Hematopoietic multipotent progenitor cell treated with erythropoietin and hydrocortisone succinate and interleukin-3 and kit ligand, for 8 days (in vitro differentiated cells): ENCODE measurements at places on chromosomes 7 and 10.

DNA sequence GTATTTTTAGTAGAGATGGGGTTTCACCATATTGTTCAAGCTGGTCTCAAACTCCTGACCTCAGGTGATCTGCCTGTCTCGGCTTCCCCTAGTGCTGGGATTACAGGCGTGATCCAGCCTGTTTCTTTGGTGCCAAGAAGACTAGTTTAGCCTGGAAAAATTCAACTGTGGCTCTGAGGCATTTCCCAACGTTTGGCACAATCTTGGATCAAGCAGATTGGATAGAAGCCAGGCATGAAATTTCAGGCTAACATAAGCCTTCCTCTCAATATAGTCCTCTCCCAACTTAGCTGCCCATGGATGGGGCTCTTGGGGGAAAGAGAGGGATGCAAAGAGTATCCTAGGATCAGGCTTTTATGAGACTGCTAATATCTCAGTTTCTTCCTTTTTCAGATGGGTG is 53.8 kb downstream of the APBB1IP start:
- no peak for DNase-seq

DNA sequence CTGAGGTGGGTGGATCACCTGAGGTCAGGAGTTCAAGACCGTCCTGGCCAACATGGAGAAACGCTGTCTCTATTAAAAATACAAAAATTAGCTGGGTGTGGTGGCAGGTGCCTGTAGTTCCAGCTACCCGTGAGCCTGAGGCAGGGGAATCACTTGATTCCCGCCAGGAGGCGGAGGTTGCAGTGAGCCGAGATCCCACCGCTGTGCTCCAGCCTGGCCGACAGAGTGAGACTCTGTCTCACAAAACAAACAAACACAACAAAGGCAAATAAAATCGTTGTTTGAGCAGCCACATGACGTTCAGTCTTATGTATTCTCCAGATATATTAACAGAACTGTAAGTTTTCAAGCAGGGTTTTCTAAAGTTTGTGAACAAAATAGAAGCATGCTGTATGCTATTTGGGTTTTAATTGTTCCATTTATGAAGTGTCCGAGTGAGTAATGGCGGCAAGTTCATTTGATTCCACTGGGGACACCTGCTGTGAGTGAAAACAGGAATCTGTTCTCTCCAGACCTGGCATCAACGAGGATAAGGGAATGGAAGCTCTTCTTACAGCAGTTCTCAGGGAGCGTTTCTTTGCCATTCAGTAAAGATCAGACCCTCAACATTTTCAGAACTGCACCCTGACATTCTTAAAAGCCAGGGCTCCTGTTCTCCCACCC is 122.5 kb upstream of the PITRM1 start:
- DNase-seq: no peak

DNA sequence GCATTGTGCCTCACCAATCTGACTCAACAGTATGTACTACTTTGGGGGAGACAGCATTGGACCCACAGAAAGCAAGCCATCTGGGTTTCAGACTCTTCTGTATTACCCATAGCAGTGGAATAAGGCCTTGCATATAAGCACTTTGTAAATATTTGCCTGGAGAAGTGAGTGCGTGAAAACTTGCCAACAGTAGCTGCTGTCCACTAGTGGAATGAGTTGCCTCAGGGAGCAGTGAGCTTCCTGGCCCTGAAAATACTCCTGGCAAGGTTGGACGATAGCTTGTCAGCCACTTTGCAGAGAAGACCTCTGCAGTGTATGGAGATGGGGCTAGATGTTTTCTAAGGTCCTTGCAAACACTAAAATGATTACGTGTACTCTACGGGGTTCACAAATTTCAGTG is 21.6 kb downstream of the GARS1 start:
- DNase-seq: no peak

DNA sequence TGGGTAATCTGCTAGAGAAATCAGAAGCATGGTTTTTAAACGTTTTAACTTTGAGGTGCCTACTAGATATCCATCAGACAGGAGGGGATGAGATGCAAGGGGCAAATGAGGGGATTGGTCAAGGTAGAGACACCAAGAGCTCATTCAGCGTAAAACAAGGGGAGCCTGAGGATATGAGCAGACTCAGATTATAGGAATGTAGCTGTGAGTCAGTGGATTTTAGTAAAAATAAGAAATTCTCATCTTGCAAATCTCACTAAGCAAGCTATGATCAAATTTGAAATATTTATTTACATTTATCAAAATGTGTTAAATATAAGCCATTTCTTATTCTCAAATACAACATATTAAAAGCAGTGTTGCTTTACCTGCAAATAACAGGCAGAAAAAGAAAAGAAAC is 21.4 kb upstream of the TFEC start:
- no peak for DNase-seq

DNA sequence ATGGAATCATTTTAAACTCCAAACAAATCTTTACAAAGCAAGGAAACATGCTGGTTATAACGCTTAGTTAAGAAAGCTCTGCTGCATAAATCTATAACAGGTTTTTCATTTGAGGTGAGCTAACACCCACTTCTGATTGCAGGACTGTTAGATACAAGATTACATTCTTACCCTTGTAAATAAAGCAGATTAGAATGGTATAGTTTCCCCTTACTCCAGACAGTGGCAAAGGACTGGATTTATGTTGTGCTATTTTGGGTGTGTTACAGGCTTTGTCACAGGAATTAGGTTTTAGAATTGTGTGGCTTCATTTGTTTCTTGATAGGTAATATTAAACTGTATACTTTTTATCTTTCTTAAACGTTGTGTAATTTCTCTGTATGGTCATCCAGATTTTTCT is 487.6 kb downstream of the ZWINT start:
- no peak for DNase-seq

DNA sequence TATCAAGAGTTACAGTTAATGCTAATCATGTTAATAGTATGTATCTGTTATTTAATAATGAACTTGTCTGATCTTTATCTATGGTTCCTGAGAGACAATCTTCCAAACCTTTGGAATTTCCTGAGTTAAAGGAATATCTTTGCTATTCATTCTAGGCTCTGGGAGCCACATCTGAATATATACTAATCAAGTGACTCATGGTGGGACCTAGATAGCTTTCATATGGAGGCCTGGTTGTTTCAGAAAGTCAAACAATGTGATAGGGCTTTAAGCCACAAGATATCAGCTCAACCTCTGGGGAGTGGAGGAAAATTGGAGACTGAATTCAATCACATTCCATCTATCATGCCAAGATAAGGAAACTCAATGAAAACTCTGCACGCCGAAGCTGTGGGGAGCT is 746.4 kb downstream of the TNS3 start:
- DNase-seq: no peak

DNA sequence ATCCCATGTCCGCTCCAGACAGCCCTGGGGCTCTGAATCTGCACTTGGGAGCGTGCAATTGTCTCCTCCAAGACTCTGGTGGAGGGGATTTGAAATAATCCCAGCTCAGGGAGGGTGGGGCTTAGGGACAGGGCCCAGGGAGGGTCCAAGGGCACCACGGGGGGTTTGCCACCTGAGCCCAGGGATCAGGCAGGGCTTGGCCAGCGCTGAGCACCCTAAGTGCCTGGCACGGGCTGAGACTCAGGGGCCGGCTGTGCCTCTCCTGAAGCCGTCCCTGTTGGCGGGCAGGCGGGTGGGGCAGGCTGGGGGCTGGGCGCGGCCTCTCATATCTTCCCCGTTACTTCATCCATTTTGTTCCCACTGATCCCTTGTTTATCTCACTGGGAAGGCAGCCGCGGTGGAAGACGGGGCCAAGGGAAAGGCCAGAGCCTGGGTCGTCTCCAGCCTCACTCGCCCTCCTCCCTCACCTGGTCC is 41.8 kb upstream of the ELN start:
- no peak for DNase-seq

DNA sequence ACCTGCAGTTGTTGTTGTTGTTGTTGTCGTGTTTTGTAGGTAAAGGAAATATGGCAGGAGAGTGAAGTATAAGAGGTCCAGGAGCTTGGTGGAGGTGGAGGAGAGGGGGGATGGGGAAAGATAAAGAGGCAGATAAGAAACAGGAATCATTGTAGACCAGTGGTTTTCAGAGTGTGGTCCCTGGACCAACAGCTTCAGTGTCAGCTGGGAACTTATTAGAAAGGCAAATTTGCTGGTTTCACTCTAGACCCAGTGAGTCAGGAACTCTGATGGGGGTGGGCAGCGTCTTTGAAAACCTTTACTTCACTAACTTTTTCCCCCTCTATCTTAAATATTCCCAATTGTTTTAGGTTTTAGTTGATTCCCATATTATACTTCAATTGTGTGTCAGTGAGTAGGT is 241.5 kb downstream of the AUTS2 start:
- no peak for DNase-seq

GRCh38 chr10:11104772-11105675 is 87.4 kb downstream of the CELF2 start:
- DNase-seq: peak; percentile 36

GRCh38 chr10:79586933-79587332 is 23.8 kb upstream of the SFTPA1 start:
- DNase-seq: no peak

DNA sequence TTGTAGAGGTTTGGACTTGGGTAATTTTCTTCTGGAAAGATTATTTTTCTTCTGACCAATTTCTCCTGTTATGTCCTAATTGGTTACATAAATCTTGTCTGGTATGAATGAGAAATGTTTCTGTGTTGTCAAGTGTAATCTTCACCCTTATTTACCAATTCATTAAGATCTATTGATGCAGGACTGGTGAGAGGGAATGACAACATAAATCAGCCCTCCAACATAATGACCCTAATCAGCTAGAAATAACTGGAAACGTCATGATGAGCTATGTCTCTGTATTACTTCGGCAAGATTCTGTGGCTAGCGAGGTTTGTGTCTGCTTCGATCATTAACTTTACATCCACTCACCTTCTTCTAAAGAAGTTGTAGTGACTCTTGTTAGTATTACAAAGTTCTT is 3.5 kb downstream of the FOXP2 start:
- no peak for DNase-seq

DNA sequence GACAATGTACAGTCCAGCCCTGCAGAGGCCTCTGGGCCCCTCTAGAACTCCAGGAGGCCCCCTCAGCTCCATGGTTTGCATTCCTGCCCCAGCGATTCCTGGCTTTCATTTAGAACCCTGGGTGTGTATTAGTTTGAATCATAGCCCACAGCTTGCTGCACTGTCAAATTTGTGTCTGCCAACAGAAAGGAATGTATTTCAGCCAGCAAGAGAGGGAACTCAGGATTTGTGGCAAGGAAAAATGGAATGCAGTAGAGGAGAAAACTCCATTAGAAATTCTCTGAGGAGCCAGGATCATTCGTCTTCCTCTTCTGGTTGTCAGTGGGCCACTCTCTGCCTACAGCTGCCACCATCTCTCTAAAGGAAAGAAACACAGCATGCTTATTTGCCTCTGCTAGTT is 27.9 kb upstream of the WDR11 start:
- no peak for DNase-seq

DNA sequence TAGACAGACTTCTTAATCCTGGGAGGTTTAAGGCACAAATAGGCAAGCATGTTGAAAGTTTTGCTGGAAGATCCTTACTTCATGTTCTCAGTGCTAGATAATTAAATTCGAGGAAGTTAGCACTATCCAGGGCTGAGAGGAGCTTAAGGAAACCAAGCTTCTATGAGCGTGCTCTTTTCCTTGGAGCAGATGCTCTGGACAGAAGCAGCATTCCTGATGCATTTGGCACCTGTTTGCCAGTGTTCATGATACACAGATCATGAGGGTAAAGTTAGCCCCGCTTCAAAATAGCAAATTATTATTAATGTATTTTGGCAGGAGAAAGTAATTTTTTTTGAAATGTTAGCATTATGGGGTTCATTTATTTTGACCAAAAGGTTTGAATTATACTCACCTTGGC is 9.4 kb downstream of the HDAC9 start:
- DNase-seq: no peak

- no peak for DNase-seq
Measured at GRCh38 chr7:138015096-138015495, 13.2 kb upstream of the CREB3L2 start.

DNA sequence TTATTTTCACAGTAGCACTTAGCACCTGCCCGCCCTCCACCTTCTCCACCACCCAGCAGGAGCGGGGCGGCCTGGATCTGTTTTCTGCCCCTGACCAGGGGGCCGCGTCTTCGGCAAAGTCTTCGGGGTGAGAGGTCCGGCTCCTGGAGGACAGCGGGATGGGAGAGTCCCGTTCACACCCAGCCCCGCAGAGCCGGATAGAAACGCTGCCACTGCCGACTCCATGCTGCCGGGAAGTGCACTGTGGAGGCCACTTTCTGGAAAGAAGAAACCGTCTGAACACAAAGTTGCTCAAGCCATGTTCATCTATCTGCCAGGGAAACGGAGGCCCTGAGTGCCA is 14.5 kb upstream of the ZNF273 start:
- peak; percentile 33 for DNase-seq

GRCh38 chr7:157615101-157615817 is 278.5 kb downstream of the DNAJB6 start:
- no peak for DNase-seq

DNA sequence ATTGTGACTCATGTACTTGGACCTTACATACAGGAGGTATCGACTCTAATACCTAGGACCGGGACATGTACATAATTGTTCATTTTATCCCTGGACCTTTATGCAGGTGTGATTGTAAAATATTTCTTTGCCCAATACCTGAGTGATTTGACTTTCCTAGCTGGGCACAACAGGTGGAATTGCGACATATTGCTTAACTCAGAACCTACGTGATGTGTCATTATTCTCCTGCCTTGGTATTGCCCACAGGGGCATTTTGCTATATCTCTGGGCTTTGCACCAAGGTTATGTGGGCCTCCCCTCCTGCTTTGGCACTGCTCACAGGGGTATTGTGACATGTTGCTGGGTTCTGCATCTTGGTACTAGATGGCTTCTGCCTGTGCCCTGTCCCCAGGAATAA is 23.9 kb upstream of the ZNF107 start:
- no peak for DNase-seq

- peak; percentile 61 for DNase-seq
Measured at GRCh38 chr10:79400146-79401004, 45.0 kb downstream of the ZCCHC24 start.

- DNase-seq: no peak
Measured at GRCh38 chr7:108165723-108166122, 35.6 kb upstream of the LAMB4 start.

- no peak for DNase-seq
Measured at GRCh38 chr10:6530211-6530840, 49.8 kb downstream of the PRKCQ start.

GRCh38 chr10:72272689-72273409 is 875 bp upstream of the DDIT4 start:
- DNase-seq: peak; percentile 96

DNA sequence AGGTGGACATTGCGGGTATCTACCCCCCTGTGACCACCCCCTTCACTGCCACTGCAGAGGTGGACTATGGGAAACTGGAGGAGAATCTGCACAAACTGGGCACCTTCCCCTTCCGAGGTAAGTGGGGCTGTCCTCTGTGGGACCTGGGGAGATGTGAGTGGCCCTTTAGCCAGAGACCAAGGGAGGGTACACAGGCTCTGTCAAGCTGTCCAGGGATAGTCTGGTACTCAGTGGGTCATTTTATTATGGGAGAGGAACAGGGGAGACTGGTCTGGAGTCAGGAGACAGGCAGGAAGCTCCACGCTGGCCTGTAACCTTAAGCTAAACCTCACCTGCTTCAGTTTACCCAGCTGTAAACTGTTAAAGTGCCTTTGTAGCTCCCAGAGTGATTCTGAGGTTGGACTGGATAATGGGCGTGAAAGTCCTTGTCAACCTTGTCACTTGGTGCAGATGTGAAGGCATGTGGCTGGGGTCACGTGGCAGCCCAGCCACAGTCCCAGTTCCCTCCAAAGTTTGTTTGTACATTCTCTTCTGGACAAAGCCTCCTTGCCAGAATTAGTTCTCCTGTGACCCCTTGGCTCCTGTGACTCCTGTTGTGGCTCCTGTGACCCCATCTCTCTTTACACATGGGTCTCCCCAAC is 729 bp downstream of the HOGA1 start:
- DNase-seq: no peak
